ENCODE measurements at places on chromosomes 12 and 14.

DNA sequence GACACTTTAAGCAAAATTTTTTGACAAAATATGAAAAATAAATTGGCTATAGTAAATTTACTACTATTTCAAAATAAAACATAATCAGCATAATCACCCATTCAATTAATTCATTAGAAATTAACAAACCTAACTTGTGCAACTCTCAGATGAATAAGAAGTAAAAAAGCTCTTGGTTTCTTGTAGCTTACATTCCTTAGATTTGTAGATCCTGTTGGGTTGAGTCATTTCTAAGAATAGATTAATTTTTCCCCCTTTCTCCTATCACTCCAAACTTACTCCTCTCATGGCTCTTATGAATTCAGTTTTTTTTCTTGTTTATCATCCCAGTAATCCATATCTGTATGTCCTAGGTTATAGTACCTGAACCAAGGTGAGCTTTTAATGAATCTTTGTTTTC is 230.9 kb upstream of the LRIG3 start:
- DNase-seq, result peak; percentile 71

GRCh38 chr12:113086249-113087164 is 30.0 kb downstream of the DTX1 start:
- no peak for DNase-seq

DNA sequence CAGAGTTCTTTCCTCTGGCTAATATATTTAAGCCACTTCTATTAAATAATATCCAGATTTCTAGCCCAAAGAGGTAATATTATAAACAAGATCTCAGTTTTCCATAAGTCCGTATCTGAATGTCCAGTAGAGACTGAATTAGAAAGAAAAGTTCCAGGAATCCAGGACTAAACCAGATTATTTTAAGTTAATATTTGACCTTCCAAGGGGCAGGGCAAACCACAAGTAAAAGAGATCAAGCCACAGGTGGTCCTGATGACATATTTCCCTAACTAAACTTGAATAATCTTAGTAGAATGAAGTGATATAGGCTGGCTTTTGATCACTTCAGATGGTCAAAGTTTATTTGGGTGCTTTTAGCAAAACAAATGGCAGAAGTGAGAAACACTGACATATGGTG is 43.3 kb upstream of the E2F7 start:
- DNase-seq, result no peak

GRCh38 chr12:50991291-50991690 is 34.9 kb downstream of the SLC11A2 start:
- DNase-seq, result no peak

GRCh38 chr12:228846-229200 is 14.9 kb upstream of the SLC6A12 start:
- no peak for DNase-seq

DNA sequence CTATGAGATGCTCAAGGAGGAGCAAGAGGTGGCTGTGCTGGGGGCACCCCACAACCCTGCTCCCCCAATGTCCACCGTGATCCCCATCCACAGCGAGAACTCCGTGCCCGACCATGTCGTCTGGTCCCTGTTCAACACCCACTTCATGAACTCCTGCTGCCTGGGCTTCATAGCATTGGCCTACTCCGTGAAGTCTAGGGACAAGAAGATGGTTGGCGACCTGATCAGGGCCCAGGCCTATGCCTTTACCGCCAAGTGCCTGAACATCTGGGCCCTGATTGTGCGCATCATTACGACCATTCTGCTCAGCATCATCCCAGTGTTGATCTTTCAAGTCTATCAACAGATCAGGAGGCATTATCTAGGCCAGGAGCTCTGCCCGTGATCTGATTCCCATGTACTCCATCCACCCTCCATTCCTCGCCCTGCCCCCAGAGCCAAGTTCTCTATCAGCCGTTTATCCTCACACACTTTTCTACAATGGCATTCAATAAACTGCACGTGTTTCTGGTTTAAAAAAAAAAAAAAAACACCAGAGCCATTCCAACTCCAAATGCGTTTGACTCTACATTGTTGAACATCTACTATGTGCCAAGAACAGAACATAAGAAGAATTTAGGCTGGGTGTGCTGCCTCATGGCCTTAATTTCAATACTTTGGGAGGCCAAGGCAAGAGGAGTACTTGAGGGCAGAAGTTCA is 17.5 kb downstream of the ATXN2 start:
- DNase-seq, result no peak

GRCh38 chr12:116241157-116241759 is 36.2 kb downstream of the MED13L start:
- no peak for DNase-seq

DNA sequence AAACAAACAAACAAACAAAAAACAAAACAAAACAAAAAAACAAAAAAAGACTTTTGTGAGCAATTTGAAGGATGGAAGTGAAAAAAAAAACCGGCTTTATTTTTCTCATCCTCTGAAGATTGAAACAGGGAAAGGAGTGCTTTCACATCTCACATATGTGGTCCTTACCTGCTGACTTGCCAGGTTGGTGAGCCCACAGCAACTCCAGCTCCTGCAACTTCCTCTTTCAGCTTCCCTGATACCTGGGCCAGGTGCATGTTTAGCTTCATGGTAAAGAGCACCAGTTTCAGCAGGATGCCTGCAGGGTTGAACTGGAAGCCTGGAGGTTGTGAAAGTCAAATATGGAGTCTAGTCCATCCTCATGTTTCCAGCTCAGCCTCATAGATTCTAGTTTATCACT is 221.2 kb upstream of the OTX2 start:
- no peak for DNase-seq

GRCh38 chr12:130482448-130482847 is 144.8 kb downstream of the PIWIL1 start:
- DNase-seq, result no peak

DNA sequence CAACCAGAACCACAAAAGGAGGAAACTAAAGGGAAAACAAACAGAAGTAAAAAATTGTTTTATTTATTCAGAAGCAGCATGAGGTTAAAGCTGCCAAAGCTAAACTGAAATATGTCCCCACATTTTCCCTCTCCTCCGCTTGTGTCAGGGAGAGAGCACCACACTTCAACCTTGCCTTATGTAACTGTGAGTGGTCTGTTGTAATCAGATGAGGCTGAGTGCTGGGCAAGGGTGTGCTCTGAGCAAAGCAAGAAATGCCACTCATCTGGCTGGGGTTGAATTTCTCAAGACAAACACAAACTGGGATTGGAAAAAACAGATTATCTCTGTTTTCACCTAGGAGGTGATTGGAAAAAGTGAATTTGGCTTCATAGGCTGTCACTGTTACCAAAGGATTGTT is 12.2 kb downstream of the CAPZA3 start:
- DNase-seq, result peak; percentile 41

DNA sequence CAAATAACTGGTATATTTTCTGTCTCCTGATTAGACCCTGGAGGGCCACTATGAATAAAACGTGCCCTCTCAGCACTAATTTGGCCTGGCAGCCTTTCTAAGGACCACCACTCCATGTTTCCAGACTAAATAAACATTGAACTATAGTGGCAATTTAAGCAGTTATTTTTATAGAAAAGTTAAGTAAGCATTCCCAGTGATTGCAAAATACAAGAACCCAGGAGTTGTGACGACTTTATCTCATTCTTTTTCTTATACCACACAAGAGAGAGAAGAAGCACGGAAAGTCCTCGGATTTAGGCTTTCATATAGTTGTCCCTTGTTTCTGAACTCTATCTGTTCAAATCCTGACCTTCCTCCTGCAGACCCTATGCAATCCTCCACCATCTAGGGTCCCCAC is 23.1 kb upstream of the STRAP start:
- no peak for DNase-seq

DNA sequence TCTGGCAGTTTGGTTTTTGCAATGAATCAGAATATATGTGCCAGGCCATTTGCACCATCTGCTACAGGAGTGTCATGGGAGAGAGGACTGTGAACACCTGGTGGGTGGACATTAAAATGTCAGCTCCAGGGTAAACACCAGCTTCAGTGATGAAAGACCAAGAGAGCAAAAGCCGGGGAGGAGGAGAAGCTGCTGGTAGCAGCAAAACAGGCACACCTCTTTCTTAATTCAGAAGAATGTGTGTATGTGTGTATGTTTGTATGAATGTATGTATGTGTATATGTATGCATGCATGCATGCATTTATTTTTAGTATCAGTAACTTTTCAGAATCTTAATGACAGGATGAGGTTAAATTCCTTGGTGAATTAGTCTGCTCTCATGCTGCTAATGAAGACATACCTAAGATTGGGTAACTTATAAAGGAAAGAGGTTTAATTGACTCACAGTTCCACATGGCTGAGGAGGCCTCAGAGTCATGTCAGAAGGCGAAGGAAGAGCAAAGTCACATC is 357.4 kb upstream of the PRICKLE1 start:
- DNase-seq, result no peak

DNA sequence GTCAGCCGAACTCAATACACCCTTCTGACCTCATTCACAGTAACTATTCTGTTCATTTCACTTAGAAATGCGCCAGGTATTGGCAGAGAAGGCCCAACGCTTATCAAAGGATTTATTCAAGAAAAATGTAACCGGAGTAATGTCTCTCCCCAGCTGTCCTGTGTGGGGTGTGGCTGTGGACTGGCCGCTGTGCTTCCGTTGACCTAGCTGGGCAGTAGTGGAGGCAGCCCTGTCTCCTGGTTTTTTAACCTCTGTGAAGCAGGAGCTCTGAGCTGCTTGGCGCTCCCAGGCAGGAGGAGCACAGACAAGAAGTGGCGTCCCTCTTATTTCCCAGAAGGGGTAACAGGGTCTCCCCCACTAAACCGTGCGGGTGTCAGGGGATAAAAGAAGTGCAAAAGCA is 85.2 kb downstream of the ESR2 start:
- DNase-seq, result no peak

DNA sequence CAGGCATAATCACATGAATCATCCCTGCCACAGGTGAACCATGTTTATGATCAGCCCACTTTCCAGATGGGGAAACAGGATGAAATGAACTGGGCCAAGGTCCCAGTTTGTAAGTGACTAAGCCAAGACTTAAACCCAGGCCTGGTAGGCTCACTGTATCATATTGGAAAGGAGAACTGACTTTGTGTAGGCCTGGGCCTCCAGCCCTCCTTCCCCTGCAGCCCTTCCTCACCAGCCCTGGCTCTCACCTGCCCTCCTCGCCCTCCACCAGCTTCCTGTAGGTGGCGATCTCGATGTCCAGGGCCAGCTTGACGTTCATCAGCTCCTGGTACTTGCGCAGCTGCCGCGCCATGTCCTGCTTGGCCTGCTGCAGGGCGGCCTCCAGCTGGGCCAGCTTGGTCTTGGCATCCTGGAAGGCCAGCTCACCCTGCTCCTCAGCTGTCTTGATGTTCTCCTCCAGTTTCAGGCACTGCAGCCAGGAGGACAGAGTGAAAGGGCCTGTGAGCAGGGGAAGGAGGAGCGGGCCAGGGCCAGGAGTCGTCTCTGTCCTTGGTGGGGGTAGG is 19.8 kb downstream of the KRT80 start:
- no peak for DNase-seq

GRCh38 chr14:58299401-58300330 is 1.3 kb downstream of the ARID4A start:
- no peak for DNase-seq

DNA sequence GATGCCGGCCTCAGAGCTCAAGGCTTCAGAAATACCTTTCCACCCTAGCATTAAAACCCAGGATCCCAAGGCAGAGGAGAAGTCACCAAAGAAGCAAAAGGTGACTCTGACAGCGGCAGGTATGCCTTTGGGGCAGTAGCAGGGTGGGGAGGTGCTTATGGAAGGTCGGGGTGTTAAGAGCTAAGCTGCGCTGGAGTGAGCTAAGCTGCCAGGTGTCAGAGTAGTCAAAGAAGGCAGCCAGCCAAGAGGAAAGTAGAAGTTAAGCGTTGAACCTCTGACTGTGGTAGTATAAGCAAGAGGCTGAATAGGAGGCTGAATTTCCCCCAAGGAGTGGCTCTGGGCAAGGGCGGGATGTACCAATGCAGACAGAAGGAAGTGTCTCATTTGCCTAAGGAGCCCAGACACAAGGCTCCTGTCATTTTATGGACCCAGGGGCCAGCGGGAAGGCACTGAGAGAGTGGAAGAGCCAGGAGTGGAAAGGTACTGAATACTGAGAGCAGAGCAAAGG is 29.2 kb downstream of the DYRK4 start:
- DNase-seq, result no peak

DNA sequence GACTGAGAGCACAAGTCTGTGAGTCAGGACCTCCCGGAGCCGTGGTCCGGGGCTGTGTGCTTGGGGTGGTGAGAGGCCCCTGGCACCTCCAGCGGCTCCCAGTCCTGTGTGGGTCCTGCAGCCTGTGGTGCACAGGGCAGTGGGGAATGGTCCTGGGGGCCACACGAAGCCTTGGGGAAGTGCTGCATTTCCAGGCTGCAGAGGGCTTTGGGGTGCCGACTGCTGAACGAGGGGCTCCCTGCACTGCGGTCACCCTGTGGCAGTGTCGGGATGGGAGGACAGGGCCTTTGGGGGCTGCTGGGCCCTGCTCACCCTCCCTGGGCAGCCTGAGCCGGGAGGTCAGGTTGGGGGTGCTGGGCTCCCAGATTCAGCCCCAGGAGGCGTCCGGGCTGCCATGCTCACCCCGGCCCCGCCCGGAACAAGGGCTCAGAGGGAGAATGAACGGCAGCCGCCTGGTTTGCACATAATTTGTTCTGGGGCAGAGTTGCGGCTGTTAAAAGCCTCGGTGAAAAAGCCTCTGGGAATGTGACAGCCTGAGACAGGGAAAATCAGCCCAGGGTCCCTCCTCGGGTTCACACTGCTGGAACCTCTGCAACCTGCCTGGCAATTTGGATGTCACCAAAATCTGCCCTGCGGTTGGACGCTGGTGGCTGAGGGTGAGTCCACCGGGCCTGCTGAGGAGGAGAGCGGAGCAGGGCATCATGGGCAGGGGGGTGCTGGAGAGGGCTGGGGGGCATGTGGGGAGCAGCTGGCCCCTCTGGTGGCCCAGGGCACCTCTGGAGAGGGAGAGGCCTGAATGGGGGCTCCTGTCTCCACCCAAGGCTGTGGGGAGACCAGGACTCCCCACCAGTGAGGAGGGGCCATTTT is 109.2 kb downstream of the KIF26A start:
- no peak for DNase-seq

- no peak for DNase-seq
Measured at GRCh38 chr14:35766700-35767082, 42.4 kb downstream of the RALGAPA1 start.

DNA sequence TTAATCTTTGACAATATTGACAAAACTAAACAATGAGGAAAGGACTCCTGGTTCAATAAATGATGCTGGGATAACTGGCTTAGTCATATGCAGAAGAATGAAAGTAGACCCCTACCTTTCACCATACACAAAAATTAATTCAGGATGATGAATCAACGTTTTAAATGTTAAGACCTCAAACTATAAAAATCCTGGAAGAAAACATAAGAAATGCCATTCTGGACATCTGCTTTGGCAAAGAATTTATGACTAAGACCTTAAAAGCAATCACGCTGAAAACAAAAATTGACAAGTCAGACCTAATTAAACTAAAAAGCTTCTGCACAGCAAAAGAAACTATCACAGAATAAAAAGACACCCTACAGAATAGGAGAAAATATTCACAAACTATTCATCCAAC is 97.4 kb downstream of the LMNTD1 start:
- peak; percentile 19 for DNase-seq

- DNase-seq, result peak; percentile 92
Measured at GRCh38 chr12:105212438-105212837, 23.5 kb downstream of the APPL2 start.

- no peak for DNase-seq
Measured at GRCh38 chr12:19388131-19388549, 51.2 kb upstream of the AEBP2 start.

- no peak for DNase-seq
Measured at GRCh38 chr12:57272337-57273151, 21.6 kb upstream of the STAC3 start.

Data from fibroblast of skin of scalp (primary cell).